Neural crest cell (in vitro differentiated cells): ENCODE measurements at places on chromosomes 11 and 22. TPM values are rescaled to one million over a fixed set of nuclear protein-coding genes. Genes with fewer than 3 reads are reported as not detected.

The KRTAP5-2 gene
- not detected in 2 replicates for total RNA-seq

The SLC1A2 gene
- 2.4 and 2.7 TPM in 2 replicates for total RNA-seq

The ANGPTL5 gene
- total RNA-seq: not detected in 2 replicates

The TRIM49 gene
- not detected in 2 replicates for total RNA-seq

DNA sequence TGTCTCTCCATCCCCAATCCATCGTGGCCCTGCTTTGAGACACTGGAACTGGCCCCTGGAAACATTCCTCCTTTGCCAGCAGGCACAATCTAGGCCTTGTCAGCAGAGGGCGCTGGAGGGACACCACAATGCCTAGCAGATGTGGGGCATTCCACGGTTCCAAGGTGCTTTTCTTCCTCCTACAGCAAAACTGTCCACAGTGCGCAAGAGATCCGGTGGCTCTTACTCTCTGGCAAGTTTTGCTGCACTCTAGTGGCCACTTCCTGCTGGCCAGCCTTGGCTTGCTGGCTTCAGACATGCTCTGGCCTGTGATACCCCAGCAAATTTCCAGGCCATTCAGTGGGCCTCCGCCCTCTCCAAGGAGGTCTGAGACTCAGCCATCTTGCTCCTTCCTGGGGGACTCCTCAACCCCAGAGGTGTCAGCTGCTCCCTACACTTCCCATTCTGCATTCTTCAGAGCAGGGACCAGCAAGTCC is 17.1 kb upstream of the RBM4B start:
- H3K27ac ChIP-seq: no peak overlapping the region
- peaks cover 12% of the 10 kb centered on the region for H3K36me3 ChIP-seq
- H3K4me1 ChIP-seq: peaks cover 8% of the 10 kb centered on the region
- DNase-seq: peak; percentile 93

DNA sequence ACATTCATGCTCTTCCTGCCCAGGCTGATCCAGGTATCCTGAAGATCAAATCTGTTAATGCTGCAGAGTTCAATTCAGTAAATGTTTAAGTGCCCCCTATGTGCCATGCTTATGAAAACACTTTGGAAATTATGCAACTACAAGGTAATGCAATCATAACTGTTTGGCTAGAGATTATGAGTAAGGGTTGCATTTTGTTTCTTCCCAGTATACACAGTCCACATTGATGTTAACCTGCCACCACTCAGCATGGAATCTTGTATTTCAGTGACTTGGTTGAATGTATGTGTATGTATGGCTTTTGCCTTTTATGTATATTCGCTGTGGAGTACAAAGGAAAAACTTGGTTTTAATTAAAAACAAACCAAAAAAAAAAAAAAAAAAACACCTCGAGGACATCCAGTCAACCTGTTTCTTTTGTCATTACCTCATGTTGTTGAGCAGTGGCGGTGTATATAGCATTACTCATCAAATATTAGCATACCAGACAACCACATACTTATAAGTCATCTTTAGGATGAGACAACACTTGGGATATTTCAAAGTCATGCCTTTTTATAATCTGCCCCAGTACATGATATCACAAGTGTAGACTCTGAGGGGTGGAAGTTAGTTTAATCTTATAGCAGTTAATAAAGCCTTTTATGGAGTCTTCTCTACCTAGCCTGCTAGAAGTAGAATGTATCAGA is 86.1 kb upstream of the HORMAD2 start:
- no peak overlapping the region for H3K27ac ChIP-seq
- DNase-seq: no peak
- no peak overlapping the region for H3K4me3 ChIP-seq
- H3K4me1 ChIP-seq: peaks cover 11% of the 10 kb centered on the region
- no peaks in the 10 kb centered on the region for H3K36me3 ChIP-seq

DNA sequence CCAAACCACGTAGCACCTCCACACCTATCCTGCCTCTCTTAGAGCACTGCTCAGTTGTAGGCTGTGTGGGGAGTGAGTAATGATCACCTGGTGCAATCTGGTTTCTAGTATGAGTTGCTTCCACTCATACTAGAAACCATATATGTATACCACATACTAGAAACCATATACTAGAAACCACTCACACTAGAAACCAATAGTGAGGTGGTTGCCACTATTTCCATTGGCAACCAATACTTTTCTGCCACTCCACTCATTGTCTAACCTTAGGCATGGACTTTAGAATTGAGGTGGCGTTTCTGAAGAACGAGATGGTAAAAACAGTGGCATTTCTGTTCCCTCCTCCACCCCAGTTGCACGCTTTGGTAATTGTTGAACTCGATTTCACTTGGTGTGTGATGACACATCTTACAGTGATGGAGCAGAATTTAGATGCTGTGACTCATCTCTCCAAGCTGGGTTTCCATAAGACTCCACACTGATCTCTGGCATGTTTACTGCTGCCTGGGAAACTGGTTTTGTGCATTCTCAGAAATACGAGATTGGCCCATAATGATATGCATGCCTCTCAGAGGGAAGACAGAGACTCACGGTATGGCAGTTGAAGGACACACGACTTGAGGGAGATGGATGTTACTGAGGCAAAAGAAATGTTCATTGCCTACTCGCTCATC is 82.9 kb downstream of the KIRREL3 start:
- no peaks in the 10 kb centered on the region for H3K27me3 ChIP-seq
- no peak overlapping the region for H3K27ac ChIP-seq
- no peak for DNase-seq
- H3K4me1 ChIP-seq: peaks cover 10% of the 10 kb centered on the region
- no peak overlapping the region for H3K4me3 ChIP-seq

DNA sequence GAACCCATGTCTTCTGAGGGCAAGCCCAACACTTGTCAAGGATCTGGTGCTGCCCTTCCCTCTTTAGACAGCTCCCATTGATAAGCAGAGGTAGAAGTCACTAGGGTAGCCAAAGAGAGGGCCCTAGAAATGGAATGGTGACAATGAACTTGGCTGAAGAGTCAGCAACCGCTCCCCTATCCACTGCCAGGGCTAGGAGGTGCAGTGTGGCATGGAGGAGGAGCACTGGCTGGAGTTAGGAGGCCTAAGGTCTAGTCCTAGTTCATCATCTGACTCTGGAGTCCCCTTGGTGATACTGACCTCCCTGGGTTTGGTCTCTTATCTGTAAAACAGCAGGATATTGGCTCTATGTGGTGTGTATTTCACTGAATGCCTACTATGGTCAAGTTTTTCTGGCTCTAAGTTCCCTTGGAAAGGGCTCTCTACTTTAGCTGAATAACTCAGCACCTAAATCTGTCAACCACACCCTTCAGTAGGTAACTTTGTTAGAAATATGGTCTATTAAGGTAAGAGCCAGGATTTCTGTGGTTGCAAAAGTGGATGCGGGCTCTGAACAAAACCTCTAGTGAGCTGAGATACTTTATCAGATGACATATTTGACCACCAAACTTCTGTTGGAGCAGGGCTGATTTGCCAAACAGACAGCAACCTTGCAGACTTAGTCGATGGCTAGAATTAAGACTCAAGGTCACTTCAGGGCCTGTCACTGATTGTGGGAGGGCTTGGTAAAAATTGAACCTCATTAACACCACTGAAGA is 10.5 kb downstream of the TIMP3 start:
- no peaks in the 10 kb centered on the region for H3K36me3 ChIP-seq
- no peak overlapping the region for H3K27ac ChIP-seq
- no peak overlapping the region for H3K4me3 ChIP-seq
- H3K27me3 ChIP-seq: no peaks in the 10 kb centered on the region

DNA sequence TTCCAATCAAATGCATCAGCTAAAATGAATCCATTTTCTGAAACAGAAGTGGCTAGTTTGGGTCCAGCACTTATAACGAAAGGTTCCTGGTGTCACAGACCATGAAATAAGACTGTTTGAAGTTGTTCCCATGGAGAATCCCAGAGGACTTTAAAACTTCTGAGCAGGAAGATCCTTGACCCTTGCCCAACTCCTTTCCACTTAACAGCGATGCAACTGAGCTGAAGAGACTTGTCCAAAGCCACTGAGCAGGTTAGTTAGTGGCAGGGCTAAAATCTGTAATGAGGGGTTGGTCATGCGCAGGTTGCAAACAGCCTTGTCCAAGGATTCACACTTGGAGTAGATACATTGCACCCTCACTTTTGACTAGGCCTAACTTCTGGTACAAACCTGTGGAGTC is 1.3 kb downstream of the RAB38 start:
- no peaks in the 10 kb centered on the region for H3K36me3 ChIP-seq
- peaks cover 10% of the 10 kb centered on the region for H3K27me3 ChIP-seq
- H3K4me1 ChIP-seq: peaks cover 20% of the 10 kb centered on the region
- H3K4me3 ChIP-seq: peak overlapping the region; percentile 89
- no peak for DNase-seq
- no peak overlapping the region for H3K27ac ChIP-seq

DNA sequence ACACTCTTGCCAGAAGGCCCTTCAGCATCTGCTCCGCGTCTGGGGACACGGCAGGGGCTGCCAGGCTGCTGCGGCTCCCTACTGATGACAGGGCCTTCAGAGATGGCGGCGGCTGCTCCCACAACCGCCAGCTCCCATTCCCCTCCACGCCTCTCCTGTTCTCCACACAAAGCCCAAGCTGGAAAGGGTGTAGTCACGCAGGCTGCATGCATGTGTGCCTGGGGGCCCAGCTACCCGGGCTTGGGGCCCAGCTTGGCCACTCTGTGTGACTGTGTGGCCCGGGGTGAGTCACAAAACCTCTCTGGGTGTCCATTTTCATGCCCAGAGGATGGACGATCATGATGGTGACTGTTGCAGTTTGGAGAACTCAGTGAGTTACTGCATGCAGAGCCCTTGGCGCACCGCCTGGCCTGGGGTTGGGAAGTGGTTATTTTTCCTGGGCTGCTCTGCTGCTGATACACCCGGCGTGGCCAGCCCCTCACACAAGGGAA is 31.7 kb upstream of the PARVB start:
- no peak overlapping the region for H3K27ac ChIP-seq
- no peak overlapping the region for H3K4me3 ChIP-seq
- H3K27me3 ChIP-seq: no peaks in the 10 kb centered on the region
- peaks cover 5% of the 10 kb centered on the region for H3K4me1 ChIP-seq
- H3K36me3 ChIP-seq: peaks cover 4% of the 10 kb centered on the region
